ENCODE measurements at places on chromosomes 7 and 10.

DNA sequence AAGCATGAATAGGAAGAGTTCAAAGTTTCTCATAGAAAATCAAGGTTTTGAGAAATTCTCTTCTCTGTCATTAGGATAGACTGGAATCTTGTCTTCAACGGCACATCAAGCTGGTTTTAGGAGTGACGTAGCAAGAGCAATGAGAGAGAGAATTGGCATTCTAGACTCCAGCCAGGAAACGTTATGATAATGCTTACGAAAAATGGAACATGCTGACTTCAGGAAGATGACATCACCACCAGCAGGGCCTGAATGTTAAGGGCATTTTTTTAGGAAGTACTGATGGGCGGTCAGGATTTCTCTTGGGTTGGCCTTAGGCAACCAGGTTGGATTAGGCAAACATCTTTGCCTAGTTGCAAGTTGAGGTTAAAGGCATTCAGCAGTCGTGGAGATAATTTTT is 213.2 kb upstream of the CTBP2 start:
- no peak for DNase-seq

GRCh38 chr7:83791737-83792136 is 142.8 kb upstream of the SEMA3E start:
- no peak for DNase-seq

GRCh38 chr7:124914298-124914697 is 15.3 kb downstream of the POT1 start:
- no peak for DNase-seq

DNA sequence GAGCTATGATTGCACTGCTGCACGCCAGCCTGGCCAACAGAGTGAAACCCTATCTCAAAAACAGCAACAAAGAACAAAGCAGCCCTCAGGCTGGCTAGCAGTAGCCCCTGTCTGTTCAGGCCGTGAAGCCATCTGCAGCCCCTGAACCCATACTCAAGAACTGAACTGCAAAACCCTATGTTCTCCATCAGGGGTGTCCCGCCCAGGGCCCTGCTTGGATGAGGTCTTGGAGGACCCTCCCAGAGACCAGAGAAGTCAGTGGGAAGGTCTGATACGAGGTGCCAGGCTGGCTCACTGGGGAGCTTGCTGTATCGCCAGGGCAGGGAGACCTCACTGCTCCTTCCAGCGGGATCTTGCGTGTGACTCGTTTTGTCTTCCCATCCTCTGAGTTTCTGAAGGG is 39.3 kb downstream of the RBM17 start:
- DNase-seq = no peak

DNA sequence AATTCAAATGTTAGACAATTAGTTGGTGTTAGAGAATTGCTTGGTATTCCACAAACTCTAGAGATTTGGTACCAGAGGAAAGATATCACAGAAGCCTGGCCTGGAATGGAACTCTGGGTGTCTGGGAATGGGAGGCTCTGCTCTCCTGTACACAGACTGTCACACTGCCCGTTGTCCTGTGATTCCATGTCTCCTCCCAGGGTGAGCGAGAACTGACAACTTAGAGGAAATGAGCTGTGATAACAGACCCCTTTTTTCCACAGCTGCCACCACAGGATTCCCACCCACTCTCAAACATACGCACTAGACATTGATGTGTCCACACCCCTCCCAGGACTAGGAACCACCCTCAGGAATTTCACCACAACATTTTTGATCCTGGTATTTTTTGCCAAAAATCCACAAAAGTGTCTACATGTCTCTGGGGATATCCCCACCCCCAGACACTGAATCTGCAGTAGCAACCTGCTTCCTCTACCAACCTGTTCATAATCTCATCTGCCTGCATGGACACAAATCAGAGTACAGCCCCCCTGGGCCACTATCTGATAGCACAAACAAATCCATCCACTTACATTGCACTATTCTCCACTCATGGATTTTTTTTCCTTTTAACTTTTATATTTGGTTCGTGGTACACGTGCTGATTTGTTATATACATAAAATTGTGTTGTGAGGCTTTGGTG is 4.7 kb downstream of the ZNF273 start:
- DNase-seq = peak; percentile 25

Data from NCI-H2029 (cell line).